ENCODE measurements at places on chromosomes 11 and 22. TPM values are rescaled to one million over a fixed set of nuclear protein-coding genes. Genes with fewer than 3 reads are reported as not detected.

SLC35C1 gene
- total RNA-seq: 11.0 TPM

P2RX3 gene
- total RNA-seq: not detected

CNGA4 gene
- not detected for total RNA-seq

HMGXB4 gene
- total RNA-seq: 8.3 TPM

CARD16 gene
- total RNA-seq: 23.4 TPM

TEX12 gene
- total RNA-seq: not detected

RASGRP2 gene
- total RNA-seq: not detected

LARGE2 gene
- total RNA-seq: 0.22 TPM

NCF4 gene
- total RNA-seq: not detected

DCHS1 gene
- 8.8 TPM for total RNA-seq

MS4A14 gene
- not detected for total RNA-seq

DERL3 gene
- total RNA-seq: 0.49 TPM

SCGB1A1 gene
- not detected for total RNA-seq

MIAT gene
- total RNA-seq: 0.02 TPM

All from M059J (cell line).